AG10803 (cell line): ENCODE measurements at places on chromosomes 11 and 22.

GRCh38 chr11:47448566-47449427, at the start of gene RAPSN:
Gene RAPSN (minus strand): TSS chr11:47449136. CDS start chr11:47448964, 172 bp downstream.
- no peak for DNase-seq

DNA sequence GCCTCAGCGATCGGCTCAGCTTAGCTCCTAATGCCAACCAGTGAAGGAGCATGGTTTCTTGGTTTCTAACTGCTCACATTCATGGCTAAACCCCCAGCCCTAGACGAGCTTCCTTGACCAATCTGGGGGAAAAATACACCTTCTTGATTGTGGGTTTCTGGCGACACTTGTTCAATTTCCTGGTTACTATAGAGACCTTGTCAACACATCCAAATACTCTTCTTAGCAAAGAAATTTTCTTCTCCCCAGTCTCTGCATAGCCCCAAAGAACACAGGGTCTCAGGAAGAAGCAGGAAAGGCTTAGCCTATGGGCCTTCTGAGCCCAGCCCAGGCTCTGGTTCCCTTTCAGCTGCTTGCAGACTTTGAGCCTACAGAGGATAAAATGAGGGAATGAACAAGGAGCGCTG, 88.5 kb upstream of the SYT13 start:
- DNase-seq = no peak

DNA sequence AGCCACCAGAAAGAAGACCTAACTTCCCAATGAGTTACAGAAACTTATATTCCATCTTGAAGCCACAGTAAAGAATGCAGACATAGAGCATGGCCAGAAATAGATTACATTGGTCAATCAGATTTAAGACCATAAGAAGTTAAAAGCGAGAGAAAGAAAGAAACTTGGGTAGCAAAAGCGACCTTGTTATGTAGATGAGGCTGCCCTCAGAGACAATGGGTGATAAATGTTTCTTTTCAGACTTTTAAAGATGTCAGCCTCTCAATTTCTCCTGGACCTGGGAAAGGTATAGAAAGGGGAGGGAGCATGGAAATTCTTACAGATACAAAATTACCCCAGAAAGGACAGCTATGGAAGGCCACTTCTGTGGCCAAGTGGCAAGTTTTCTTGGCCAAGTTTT, 732.6 kb upstream of the LUZP2 start:
- no peak for DNase-seq

GRCh38 chr11:73262851-73263495, 9.2 kb upstream of the P2RY6 start:
- peak; percentile 51 for DNase-seq

- DNase-seq = no peak
Observed at GRCh38 chr11:93049740-93050139, 80.3 kb downstream of the MTNR1B start.

DNA sequence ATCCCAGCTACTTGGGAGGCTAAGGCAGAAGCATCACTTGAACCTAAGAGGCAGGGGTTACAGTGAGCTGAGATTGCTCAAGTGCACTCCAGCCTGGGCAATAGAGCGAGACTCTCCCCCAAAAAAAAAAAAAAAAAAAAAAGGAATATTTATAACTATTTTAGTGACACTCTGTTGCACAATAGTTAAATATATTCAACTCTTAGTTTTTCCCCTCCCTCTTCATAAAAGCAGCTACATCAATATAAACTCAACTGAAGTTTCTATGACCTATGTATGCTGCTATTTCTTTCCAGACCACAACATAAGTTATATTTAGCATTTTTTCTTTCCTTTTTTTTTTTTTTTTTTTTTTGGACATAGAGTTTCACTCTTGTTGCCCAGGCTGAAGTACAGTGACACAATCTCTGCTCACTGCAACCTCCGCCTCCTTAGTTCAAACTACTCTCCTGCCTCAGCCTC, 19.2 kb downstream of the CELF1 start:
- DNase-seq = peak; percentile 91

GRCh38 chr11:123055191-123055901, 6.6 kb downstream of the HSPA8 start:
- no peak for DNase-seq
